ENCODE measurements at places on chromosomes 3 and 15.
A peak's percentile ranks its signal among the peaks of the same experiment; 100 is the strongest.

DNA sequence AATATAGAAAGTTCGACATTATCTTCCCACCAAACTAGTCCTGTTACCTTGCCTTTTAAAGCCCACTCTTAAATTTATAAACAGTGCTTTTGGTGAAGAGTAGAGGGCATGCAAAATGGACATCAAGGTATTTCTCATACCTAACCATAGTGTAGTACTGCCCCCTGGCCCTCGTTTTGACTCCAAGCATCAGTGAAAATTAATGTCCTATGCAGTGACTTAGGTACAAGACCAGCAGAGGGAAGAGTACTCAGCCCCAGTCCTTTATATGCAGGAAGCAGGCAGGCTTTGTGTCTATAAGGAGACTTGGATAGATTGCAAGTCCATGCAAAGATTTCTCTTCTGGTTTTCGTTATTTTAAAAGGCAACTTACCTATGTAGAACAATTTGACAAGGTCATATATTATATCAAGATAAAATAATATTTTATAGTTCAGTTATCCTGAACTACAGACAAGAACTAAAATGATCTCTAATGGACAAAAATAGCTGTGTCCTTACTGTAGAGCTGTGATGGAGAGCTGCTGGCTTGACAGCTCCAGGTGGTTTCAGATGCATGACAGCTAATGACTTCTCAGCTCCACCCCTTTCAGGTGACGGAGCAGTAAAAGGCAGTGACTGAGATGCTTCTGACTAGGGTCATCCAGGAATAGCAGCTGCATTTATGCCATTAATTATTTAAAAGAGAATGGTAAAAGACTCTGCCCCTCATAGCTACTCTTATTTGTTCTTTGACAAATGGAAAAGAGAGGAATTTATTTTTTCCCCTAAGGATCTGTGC lies 646.1 kb downstream of the SQOR start:
- no peak for DNase-seq

GRCh38 chr15:78810362-78811123 lies 721 bp downstream of the ADAMTS7 start:
- DNase-seq = peak; percentile 63

- no peak for DNase-seq
Observed at GRCh38 chr3:45109771-45110508, 36.2 kb downstream of the CDCP1 start.

- peak; percentile 97 for DNase-seq
Observed at GRCh38 chr3:129602730-129603560, 3.5 kb downstream of the PLXND1 start.

- DNase-seq = no peak
Observed at GRCh38 chr3:50584391-50584790, 15.1 kb downstream of the HEMK1 start.

DNA sequence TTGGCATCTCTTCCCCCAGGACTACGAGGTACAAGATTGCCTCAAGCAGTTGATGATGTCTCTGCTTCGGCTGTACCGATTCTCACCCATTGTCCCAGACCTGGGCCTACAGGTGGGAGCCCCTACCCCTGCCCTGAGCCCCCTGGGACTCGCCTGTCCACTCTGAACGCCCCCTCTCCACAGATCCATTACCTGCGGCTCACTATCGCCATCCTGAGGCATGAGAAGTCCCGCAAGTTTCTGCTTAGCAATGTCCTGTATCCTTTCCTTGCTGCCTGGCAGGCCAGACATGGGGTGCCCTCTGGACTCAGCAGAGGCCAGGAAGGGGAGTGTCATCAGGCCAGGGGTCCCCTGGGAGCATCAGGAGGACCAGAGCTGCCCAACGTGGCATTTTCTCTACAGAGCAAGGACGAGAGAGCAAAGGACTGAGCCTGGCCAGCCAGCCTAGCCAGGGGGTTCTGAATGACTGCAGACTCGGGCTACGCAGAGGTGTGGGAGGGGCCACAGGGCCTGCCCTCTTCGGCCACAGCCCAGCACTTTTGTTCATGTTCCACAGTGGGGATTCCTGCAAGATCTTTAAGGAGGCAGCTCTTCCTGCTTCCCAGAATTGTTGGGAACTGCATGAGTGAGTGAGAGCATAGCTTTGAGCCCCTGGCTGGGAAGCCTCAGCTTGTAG lies 11.2 kb downstream of the RNF123 start:
- no peak for DNase-seq

DNA sequence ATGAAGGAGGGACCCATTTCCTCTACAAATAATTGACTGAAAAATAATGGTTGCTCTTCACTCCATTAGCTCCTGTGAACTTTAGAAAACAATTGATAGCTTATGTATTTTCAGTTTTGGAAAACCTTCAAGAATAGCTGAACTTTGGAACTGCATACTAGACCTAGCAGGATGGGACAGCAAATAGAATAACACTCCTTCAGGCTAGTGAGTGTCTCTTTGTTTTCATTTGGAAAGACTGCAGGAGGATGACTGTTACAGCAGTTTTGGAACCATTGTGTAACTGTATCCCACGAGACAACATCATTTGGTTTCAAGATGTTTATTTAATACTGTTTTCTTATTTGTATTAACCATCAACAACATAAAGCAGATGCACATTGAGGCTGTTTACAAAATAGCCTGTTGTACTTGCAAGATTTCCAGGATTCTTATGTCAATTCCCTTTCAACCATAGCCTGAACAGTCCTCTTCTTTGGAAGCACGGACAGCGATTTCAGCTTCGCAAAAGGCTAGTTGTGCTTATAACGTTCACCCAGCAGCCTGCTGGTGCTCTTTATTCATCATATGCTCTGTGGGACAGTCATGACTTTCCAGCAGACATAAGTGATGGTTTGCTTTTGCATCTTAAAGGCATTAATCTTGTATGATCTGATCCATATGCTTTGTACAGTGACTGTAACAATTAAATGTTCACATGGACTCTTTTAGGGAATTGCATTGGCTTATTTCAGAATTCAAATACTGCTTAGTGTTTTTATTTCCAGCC lies 335.5 kb downstream of the IL5RA start:
- DNase-seq = no peak

GRCh38 chr15:65902373-65902772 lies 33.1 kb downstream of the RAB11A start:
- DNase-seq = no peak

GRCh38 chr3:18512007-18512406 lies 86.9 kb upstream of the SATB1 start:
- DNase-seq = no peak

- no peak for DNase-seq
Observed at GRCh38 chr3:88123526-88123925, 26.2 kb upstream of the C3orf38 start.

- DNase-seq = peak; percentile 51
Observed at GRCh38 chr3:122415104-122415744, 638 bp downstream of the WDR5B start.

- peak; percentile 54 for DNase-seq
Observed at GRCh38 chr3:51975852-51976549, 1.1 kb downstream of the ABHD14A start.

GRCh38 chr3:55709411-55710012 lies 222.4 kb upstream of the WNT5A start:
- DNase-seq = no peak

DNA sequence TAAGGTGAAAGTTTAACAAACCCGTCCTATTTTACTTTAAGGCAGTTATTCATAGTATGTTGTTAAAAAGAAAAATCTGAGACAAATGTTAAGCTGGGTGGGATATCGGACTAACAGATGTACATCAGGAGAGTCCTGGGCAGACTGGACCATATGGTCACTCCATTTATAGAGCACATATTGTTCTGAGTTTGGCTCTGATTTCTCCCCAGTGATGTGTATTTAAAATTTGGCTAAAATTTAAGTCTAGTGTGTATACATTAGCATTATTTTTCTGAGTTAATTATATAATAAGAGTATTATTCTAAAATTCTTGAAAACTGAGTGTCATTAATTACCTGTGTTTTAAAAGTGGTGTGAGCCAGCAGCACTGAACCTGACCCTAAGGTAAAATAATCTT lies 6.1 kb downstream of the GMPS start:
- DNase-seq = no peak

DNA sequence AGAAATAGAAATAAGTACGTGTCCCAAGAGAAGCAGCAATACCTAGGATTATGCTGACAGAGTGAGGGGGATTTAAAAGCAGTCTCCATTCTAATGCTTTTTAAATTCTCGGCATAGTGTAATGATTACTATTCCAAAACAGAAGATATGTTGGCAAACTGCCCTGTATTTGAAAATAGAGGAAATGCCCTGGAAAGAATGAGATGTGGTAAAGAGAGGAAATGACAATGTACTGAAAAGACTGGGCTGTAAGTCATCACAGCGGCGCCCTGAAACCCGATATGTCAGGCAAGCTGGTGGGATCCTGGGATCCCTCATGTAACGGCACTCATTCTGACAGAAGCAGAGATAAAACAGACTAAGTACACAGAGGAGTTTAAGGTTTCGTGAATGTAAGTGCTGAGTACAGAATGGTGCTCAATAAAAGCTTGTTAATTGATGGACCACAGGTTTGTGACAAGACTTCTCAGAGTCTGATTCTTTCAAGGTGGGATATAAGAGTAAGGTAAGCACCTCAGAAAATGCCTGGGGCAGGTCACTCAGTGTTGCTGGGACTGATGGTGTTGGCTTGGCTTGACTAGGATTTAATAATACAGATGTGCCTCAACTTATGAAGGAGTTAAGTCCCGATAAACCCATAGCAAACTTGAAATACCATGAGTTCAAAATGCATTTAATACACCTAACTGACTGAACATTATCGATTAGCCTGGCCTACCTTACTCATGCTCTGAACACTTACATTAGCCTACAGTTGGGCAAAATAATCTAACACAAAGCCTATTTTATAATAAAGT lies 91.4 kb downstream of the NFKBIZ start:
- DNase-seq = peak; percentile 99

DNA sequence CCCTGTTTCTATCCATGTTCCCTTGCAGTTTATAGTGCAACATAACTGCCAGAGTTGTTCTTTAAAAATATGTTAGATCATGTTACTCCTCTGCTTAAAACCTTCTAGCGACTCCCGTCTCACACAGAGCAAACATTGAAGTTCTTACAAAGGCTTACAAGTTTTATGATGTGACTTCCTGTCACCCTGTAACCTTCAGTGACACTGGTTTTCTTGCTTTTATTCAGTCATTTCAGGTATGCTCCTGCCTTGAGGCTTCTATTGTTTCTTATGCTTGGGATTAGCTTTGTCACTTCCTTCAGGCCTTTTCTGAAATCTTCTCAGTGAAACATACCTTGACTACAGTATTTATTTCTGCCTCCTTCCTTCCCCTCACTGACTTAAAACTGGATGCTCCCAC lies 252.1 kb downstream of the DOCK3 start:
- DNase-seq = no peak

GRCh38 chr3:129829640-129830039 lies 63.9 kb downstream of the TMCC1 start:
- peak; percentile 96 for DNase-seq
